CD4-positive, alpha-beta T cell (primary cell): ENCODE measurements at places on chromosomes 3 and 15. TPM values are rescaled to one million over a fixed set of nuclear protein-coding genes. Genes with fewer than 3 reads are reported as not detected.

DNA sequence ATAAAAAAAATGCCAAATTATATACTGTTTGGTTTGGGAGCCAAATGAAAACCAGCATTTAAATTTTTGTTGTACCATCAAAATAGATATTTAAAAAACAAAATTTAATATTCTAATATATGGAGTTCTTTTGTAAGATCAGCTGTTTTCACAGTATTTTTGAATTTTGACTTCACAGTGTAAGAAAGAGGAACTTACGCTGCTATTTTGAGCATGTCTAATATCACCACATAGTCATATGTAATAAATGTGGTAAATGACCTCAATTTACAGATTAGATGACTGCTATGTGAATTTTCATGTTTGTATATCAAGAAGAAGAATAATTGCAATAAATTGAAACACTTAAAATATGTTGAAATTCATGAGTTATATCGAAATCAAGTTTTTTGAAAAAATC lies 189.6 kb downstream of the ARRDC4 start:
- no peaks in the 10 kb centered on the region for H3K27me3 ChIP-seq
- no peaks in the 10 kb centered on the region for H3K36me3 ChIP-seq
- H3K27ac ChIP-seq, result no peak overlapping the region
- no peaks in the 10 kb centered on the region for H3K4me1 ChIP-seq

Gene PEX11A
- total RNA-seq, result 0.22 TPM

Gene THAP10
- not detected for total RNA-seq

- no peak for DNase-seq
- H3K4me3 ChIP-seq, result no peak overlapping the region
- H3K27me3 ChIP-seq, result peaks cover 2% of the 10 kb centered on the region
- no peaks in the 10 kb centered on the region for H3K36me3 ChIP-seq
- H3K4me1 ChIP-seq, result peaks cover 14% of the 10 kb centered on the region
Measured at GRCh38 chr3:129619726-129620162, 13.3 kb upstream of the PLXND1 start.

DNA sequence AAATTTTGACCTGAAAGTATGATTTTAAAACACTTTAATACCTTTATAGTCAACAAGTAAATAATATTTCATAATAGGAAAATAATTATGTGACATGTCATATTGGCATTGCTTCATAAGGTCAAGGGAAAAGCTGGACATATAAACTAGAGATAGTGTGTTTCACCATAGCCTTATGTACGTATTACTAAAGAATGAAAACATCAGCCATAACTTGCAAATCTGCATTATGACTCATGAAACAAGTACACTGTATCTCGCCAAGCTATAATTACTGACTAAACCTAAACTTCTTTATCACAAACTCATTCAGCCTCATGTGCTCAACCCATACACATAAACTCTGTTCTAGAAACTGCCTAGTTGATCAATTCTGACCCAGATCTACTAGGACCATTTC lies 950.1 kb downstream of the FHIT start:
- no peak for DNase-seq
- H3K27ac ChIP-seq, result no peak overlapping the region
- H3K36me3 ChIP-seq, result no peaks in the 10 kb centered on the region

Gene WWTR1
- 0.30 TPM for total RNA-seq

GRCh38 chr15:38243278-38244055 lies 9.2 kb upstream of the SPRED1 start:
- no peak overlapping the region for H3K4me3 ChIP-seq
- H3K27ac ChIP-seq, result no peak overlapping the region
- no peaks in the 10 kb centered on the region for H3K27me3 ChIP-seq

GRCh38 chr3:122314228-122314876 lies 10.7 kb upstream of the CSTA start:
- peaks cover 11% of the 10 kb centered on the region for H3K4me1 ChIP-seq
- no peak for DNase-seq
- H3K27ac ChIP-seq, result no peak overlapping the region
- H3K36me3 ChIP-seq, result no peaks in the 10 kb centered on the region
- no peaks in the 10 kb centered on the region for H3K27me3 ChIP-seq

GRCh38 chr15:97061392-97061791 lies 730.9 kb downstream of the NR2F2 start:
- DNase-seq, result no peak
- H3K27ac ChIP-seq, result no peak overlapping the region
- no peak overlapping the region for H3K4me3 ChIP-seq
- H3K36me3 ChIP-seq, result no peaks in the 10 kb centered on the region
- no peaks in the 10 kb centered on the region for H3K27me3 ChIP-seq

- H3K36me3 ChIP-seq, result no peaks in the 10 kb centered on the region
- no peak overlapping the region for H3K27ac ChIP-seq
- no peaks in the 10 kb centered on the region for H3K4me1 ChIP-seq
Measured at GRCh38 chr15:96246057-96246456, 84.4 kb upstream of the NR2F2 start.

DNA sequence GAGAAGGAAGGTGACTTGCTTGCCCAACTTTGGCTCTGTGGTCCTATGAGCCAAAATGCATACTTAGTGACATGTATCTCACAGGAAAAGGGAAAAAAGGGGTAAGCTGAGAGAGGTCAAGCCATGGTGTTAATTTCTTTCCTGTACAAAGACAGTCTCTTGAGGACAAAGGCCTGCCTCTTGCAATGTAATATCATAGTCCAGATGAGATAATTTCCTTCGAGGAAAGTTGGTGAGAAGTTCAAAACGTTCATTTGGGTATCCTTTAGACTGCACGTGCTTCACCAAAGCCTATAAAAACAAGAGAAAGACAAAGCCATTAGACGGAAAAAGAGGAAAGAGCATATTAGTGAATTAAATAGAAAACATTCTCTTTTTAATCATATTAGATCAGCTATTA lies 18.4 kb upstream of the TM4SF19 start:
- H3K4me3 ChIP-seq, result no peak overlapping the region
- no peak for DNase-seq
- peaks cover 70% of the 10 kb centered on the region for H3K36me3 ChIP-seq
- H3K27ac ChIP-seq, result no peak overlapping the region
- H3K4me1 ChIP-seq, result no peaks in the 10 kb centered on the region

GRCh38 chr15:74826921-74827320 lies 494 bp downstream of the CPLX3 start:
- no peak for DNase-seq
- peaks cover 6% of the 10 kb centered on the region for H3K4me1 ChIP-seq
- H3K27ac ChIP-seq, result no peak overlapping the region
- peaks cover 20% of the 10 kb centered on the region for H3K27me3 ChIP-seq
- no peak overlapping the region for H3K4me3 ChIP-seq

DNA sequence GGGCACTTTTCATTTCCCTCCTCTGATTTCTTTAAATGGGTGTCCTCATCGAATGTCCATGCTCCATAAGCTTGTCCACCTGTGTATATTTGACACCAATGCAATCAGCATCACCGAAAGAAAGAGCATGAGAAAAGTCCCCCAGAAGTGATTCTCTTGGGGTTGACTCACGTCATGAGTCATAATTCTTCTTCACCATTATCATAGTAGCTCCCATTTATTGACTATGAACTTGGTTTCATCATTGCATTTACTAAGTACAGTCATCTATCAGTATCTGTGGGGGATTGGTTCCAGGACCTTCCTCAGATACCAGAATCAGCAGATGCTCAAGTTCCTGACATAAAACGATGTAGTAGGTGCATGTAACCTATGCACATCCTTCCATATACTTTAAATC lies 372.5 kb upstream of the CFAP20DC start:
- no peak for DNase-seq
- H3K27me3 ChIP-seq, result no peaks in the 10 kb centered on the region
- H3K4me1 ChIP-seq, result peaks cover 35% of the 10 kb centered on the region
- H3K36me3 ChIP-seq, result no peaks in the 10 kb centered on the region
- H3K4me3 ChIP-seq, result no peak overlapping the region
- H3K27ac ChIP-seq, result no peak overlapping the region
